ENCODE measurements at places on chromosomes 16 and 17.

- DNase-seq = no peak
Observed at GRCh38 chr16:13379266-13379665, 477.9 kb downstream of the SHISA9 start.

- no peak for DNase-seq
Observed at GRCh38 chr17:47275245-47275984, 21.8 kb downstream of the ITGB3 start.

DNA sequence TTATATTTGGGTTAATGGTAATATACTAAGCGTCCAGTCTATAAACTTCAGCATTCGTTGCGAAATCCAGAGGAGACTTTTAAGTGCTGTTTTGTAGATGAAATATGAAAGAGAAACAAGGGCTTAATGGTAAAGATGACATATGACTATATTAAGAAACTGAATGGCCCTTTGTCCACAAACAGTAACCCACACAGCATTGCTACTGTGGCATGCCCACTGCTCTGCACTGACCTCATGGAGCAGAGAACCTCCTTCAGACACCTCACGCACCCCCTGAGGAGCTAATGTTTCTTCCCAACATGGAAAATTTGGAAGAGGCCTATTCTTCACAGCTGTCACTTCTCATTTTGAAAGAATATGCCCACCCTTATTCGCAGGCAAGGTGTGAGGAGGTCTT lies 26.7 kb downstream of the ASPA start:
- DNase-seq = no peak

DNA sequence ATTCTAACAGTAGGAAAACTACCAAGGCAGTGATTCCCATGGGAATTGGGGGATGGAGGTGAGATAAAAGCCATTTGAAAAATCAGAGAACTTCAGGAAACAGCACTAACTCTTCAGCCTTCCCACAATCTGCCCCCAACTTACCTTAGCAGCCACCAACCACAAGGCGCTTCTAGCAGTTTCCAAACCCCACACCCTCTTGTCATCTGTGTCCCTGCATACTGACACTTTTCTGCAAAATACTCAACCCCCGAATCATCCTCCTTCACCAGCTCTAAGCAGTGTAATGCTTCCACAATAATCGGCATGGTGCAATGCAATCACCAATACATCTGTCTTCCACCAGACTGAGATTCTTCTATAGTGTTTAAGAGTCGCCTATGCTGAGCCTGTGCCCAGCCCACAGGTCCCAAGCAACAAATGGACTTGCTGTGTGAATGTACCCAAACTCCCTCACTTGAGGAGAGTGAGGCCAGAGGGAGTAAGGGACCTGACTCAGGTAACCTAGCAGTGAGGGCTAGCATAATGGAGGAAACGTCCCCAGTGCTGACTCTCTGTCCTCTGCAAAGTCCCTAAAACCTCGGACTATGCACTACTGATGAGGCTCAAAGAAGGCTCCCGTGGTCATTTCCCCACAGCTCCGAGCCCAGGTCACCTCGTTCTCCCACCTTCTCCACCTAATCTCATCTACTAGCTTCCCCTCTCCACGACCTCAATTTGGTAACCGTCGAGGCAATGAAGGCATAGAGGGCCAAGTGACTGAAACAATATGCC lies 943 bp downstream of the DYNC1LI2 start:
- DNase-seq = no peak

- no peak for DNase-seq
Observed at GRCh38 chr16:175011-175949, 1.2 kb upstream of the HBA1 start.

GRCh38 chr16:6803176-6803575 lies 529.5 kb upstream of the RBFOX1 start:
- DNase-seq = no peak

- no peak for DNase-seq
Observed at GRCh38 chr17:59402760-59403159, 71.3 kb downstream of the YPEL2 start.
